ENCODE measurements at places on chromosomes 6 and 20. TPM values are rescaled to one million over a fixed set of nuclear protein-coding genes. Genes with fewer than 3 reads are reported as not detected.
A peak's percentile ranks its signal among the peaks of the same experiment; 100 is the strongest.

The GSTA3 gene
- not detected for total RNA-seq

The OR2B6 gene
- not detected for total RNA-seq

The HLA-DRA gene
- total RNA-seq = 252 TPM

The HLA-DOA gene
- total RNA-seq = 3.9 TPM

The FABP7 gene
- not detected for total RNA-seq

DNA sequence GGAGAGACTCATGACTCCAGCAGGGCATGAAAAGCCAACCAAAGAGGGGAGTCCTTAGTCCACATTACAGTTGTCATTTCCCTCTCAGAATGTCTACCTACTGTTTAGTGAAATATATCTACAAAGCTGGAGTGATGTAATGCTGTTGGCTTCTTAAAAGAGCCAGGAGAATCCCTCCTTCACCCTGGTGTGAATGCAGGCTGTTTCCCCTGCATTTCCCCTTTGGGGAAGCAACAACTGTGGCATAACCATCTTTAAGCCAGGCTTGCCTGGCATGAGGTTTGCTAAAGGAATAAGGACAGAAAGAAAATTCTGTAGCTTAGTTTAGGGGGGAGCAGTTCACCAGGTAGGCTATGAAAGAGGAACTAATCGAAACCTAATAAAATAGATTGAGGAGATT is 129.5 kb downstream of the CRYBG1 start:
- no peak for DNase-seq
- no peak overlapping the region for H3K27ac ChIP-seq
- H3K36me3 ChIP-seq = no peaks in the 10 kb centered on the region
- no peaks in the 10 kb centered on the region for H3K4me1 ChIP-seq
- H3K4me3 ChIP-seq = no peak overlapping the region

DNA sequence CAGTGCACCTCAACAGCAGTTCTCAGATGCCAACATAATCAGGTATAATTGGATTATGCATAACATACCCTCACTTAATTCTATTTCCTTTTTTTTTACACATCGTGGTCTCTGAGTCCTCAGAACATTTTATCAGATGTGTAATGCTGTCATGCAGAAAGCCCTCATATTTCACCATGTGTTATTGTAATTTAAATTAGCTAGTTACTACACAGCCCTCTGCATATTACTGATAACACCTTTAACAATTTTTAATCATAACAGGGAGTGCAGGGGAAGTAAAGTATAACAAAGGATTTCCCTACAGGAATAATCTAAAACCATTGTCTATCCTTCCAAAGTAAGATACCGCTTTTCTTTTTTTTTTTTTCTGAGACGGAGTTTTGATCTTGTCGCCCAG is 91.9 kb upstream of the CCDC28A start:
- no peaks in the 10 kb centered on the region for H3K36me3 ChIP-seq
- no peak for DNase-seq

GRCh38 chr6:33817489-33817888 is 13.7 kb upstream of the MLN start:
- H3K36me3 ChIP-seq = no peaks in the 10 kb centered on the region
- H3K27me3 ChIP-seq = peaks cover 38% of the 10 kb centered on the region
- H3K27ac ChIP-seq = no peak overlapping the region
- no peak overlapping the region for H3K4me3 ChIP-seq
- no peaks in the 10 kb centered on the region for H3K4me1 ChIP-seq

- H3K27ac ChIP-seq = no peak overlapping the region
- H3K27me3 ChIP-seq = no peaks in the 10 kb centered on the region
- no peak overlapping the region for H3K4me3 ChIP-seq
- no peaks in the 10 kb centered on the region for H3K36me3 ChIP-seq
Measured at GRCh38 chr6:30970946-30971345, 12.6 kb upstream of the MUC21 start.

DNA sequence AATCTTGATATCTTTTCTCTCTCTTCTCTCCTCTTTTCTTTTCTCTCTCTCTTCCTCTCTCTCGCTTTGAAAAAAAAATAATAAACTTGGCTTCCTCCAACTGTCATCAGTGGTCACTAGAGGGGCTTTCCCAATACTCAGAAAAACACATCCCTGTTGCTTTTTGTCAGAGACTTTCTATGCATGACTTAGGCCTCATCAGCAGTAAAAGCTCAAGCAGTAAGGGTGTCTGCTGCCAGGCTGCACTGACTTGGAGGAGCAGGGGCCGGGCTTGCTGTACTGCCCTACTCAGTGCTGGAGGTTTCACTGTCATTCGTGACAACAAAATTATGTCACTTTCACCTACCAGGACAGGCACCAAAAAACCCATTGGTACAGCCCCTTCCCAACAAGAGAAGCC is 272.0 kb downstream of the ADGB start:
- H3K27ac ChIP-seq = no peak overlapping the region
- H3K36me3 ChIP-seq = no peaks in the 10 kb centered on the region
- no peaks in the 10 kb centered on the region for H3K27me3 ChIP-seq
- no peaks in the 10 kb centered on the region for H3K4me1 ChIP-seq
- no peak overlapping the region for H3K4me3 ChIP-seq
- no peak for DNase-seq

GRCh38 chr6:4740032-4740431 is 36.2 kb upstream of the CDYL start:
- H3K4me1 ChIP-seq = no peaks in the 10 kb centered on the region
- no peak overlapping the region for H3K4me3 ChIP-seq
- no peak overlapping the region for H3K27ac ChIP-seq
- no peaks in the 10 kb centered on the region for H3K36me3 ChIP-seq
- DNase-seq = no peak

DNA sequence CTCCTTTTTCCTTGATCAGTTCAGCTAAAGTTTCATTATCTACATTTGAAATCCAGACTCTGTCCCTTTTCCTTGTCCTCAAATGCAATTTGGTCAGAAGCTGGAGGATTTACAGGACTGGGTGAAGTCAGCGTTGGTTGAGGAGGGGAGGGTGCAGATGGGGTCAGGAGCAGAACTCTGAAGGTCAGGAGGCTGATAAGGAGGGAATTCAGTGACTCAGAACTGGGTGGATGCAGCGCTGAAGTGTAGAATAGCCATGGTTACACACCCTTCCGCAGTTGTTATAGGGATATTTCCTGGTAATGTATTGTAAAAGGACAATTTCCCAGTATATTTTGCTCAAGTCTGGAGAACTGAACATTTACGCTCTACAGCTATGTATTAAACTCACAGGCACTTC is 133.1 kb upstream of the FOXA2 start:
- H3K27me3 ChIP-seq = no peaks in the 10 kb centered on the region
- no peak overlapping the region for H3K4me3 ChIP-seq
- H3K36me3 ChIP-seq = no peaks in the 10 kb centered on the region
- peak overlapping the region; percentile 67 for H3K27ac ChIP-seq
- H3K4me1 ChIP-seq = peaks cover 23% of the 10 kb centered on the region
- peak; percentile 32 for DNase-seq

GRCh38 chr6:34096814-34097213 is 49.1 kb downstream of the GRM4 start:
- no peak for DNase-seq
- no peak overlapping the region for H3K27ac ChIP-seq
- H3K36me3 ChIP-seq = no peaks in the 10 kb centered on the region
- H3K4me3 ChIP-seq = no peak overlapping the region

GRCh38 chr6:11044712-11045167 is 635 bp upstream of the ELOVL2 start:
- H3K4me1 ChIP-seq = peaks cover 8% of the 10 kb centered on the region
- no peaks in the 10 kb centered on the region for H3K36me3 ChIP-seq
- no peak for DNase-seq
- no peak overlapping the region for H3K27ac ChIP-seq

GRCh38 chr6:160919723-160920440 is 71.7 kb upstream of the MAP3K4 start:
- no peak overlapping the region for H3K4me3 ChIP-seq
- DNase-seq = no peak
- no peaks in the 10 kb centered on the region for H3K36me3 ChIP-seq
- no peaks in the 10 kb centered on the region for H3K27me3 ChIP-seq
- H3K27ac ChIP-seq = peak overlapping the region; percentile 59

DNA sequence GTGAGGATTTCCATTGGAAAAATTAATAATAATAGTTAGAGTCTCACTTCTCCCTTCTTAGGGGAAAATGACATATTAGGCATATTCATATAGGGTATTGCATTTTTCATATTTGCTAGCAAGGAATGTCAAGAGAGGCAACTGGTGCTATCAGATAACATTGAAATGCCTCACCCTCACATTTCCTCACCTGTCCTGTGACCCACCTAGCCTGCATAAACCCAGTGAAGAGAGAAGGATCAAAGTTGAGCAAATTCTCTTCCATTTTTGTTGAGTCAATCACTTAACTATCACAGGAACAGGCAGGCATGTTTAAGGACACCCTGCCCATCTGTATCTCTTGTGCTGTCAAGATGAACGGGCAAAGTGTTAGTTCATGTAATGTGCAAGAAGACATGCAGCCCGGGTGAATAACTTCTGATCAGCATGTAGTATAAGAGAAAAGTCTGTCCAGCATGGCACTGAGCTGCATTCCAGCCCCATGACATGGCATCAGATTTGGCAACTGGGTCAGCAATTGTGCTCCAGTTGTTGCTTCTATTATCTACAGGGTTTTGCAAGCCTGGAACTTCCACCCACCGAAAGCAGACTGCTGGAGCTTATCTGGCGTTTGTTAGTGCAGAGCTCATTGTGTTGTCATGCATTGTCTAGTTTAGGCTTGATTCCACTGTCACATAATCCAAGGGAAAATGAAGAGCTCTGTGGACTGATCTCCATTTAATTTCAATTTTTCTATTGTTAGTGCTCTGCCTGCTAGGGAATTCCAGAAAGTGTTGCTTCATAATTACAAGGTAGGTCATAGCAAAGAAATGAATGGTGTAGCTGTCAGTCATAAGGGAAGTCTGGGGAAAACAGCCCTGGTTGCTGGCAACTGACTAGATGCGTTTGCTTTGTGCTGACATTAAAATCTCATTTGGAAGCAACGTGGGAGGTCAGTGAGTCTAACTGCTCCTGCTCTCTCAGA is 138.4 kb upstream of the TNFAIP3 start:
- H3K27me3 ChIP-seq = no peaks in the 10 kb centered on the region
- peaks cover 21% of the 10 kb centered on the region for H3K4me1 ChIP-seq
- DNase-seq = no peak
- H3K27ac ChIP-seq = no peak overlapping the region

DNA sequence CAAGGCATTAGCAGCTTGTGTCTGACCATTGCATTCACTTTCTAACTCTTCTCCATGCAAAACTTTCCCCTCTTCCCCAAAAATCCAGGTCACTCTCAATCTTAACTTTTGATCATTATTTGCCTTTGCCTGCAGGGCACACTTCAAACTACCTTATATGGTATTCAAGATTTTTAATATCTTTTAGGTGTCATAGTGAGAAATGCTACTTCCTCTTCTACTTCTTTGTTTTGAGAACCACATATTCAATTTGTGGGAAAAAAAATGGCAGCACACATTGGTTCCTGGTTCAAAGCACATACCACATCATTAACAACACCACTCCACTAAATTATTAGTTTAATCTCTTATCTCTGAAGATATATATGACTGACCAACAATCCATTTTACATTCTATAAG is 1267.0 kb upstream of the CITED2 start:
- no peaks in the 10 kb centered on the region for H3K36me3 ChIP-seq
- no peak overlapping the region for H3K27ac ChIP-seq
- H3K4me1 ChIP-seq = no peaks in the 10 kb centered on the region
- no peaks in the 10 kb centered on the region for H3K27me3 ChIP-seq
- no peak overlapping the region for H3K4me3 ChIP-seq
- DNase-seq = no peak

DNA sequence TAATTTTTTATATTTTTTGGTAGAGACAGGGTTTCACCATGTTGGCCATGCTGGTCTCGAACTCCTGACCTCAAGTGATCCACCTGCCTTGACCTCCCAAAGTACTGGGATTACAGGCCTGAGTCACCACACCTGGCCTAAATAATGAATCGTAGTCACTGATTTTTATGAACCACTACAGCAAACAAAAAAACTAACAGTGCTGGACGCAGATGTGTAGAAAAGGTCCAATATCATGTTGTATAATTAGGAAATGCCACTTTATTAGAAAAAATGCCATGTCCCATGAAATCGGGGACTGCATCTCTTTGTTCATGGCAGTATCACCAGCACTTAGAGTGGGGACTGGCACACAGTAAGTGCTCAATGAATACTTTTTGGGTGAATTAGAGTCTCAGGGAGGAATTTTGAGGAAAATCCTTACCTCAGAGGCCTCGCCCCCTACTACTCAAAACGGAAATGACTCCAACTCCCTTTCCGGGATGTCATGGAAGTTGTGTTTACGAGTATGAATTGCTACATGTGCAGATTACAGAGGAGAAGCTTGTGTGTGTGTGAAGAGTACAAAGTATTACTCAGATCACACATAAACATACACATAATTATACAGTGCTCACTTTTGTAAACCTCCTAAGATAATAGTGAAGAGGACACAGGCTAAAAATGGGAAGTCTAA is 43.6 kb upstream of the FAM50B start:
- no peaks in the 10 kb centered on the region for H3K36me3 ChIP-seq
- H3K27ac ChIP-seq = peak overlapping the region; percentile 27
- H3K4me3 ChIP-seq = no peak overlapping the region
- H3K27me3 ChIP-seq = no peaks in the 10 kb centered on the region

GRCh38 chr6:66496659-66497058 is 789.6 kb upstream of the EYS start:
- H3K4me3 ChIP-seq = no peak overlapping the region
- no peak overlapping the region for H3K27ac ChIP-seq
- no peaks in the 10 kb centered on the region for H3K4me1 ChIP-seq
- H3K36me3 ChIP-seq = no peaks in the 10 kb centered on the region
- H3K27me3 ChIP-seq = no peaks in the 10 kb centered on the region

- peaks cover 40% of the 10 kb centered on the region for H3K4me1 ChIP-seq
- H3K36me3 ChIP-seq = no peaks in the 10 kb centered on the region
- peak; percentile 28 for DNase-seq
- no peaks in the 10 kb centered on the region for H3K27me3 ChIP-seq
- peak overlapping the region; percentile 89 for H3K27ac ChIP-seq
- peak overlapping the region; percentile 54 for H3K4me3 ChIP-seq
Measured at GRCh38 chr6:53547166-53547810, 2.4 kb upstream of the GCLC start.

DNA sequence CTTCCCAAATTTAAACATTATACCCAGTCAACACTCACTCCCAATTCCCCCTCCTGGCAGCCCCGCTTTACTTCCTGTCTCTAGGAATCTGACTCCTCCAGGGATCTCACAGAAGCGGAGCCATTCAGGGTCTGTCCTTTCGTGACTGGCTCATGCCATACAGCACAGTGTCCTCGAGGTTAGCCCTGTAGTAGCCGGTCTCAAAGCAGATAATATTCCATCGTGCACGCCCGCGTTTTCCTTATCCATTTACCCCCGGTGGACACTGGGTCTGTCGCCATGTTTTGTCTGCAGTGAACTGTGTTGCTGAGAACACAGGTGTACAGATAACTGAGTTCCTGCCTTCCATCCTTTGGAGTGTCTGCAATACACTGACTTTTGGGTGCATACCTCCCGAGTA is 95.3 kb downstream of the TTLL2 start:
- H3K4me3 ChIP-seq = no peak overlapping the region
- H3K4me1 ChIP-seq = no peaks in the 10 kb centered on the region
- no peaks in the 10 kb centered on the region for H3K36me3 ChIP-seq
- H3K27ac ChIP-seq = no peak overlapping the region
- H3K27me3 ChIP-seq = no peaks in the 10 kb centered on the region

Measured in stomach (tissue), 19 donors.